Tongue (tissue), 3 donors: ENCODE measurements at places on chromosomes 4 and X. TPM values are rescaled to one million over a fixed set of nuclear protein-coding genes. Genes with fewer than 3 reads are reported as not detected.

KLF3 gene
- 34.4 TPM for total RNA-seq

DNA sequence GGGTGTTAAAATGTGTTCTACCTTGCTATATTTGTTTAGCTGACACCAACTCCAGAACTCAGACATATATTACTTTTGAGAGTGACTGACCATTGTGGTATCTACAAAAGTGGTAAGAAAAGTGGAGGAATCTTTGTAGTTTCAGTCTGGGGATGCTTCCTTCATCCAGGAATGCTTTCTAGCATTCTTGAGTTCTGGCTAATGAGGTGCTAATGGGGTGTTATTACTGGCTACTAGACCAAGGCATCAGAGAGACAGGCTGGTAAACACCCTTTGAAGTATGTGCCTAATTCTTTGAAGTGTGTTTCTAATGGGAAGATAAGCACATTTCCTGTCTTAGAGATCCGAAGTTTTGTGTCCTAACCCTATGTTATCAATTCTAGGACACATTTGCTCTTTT lies 310.4 kb downstream of the SPRY1 start:
- DNase-seq, result no peak

DNA sequence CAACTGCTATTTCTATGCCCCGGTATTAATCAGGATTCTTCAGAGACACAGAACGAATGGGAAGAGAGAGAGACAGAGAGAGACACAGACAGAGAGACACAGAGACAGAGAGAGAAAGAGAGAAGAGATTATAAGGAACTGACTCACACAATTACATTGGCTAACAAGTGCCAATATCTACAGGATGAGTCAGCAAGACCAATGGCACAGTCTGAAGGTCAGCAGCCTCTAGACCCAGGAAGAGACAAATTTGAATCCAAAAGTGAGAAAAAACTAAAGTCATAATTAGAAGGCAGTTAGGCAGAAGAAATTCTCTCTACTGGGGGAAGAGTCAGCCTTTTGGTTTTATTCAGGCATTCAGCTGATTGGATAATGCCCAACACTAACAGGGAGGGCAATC lies 187.3 kb downstream of the MAB21L2 start:
- no peak for DNase-seq

GRCh38 chr4:34953145-34953799 lies 1291.0 kb downstream of the ARAP2 start:
- no peak for DNase-seq

FRG2 gene
- not detected for total RNA-seq
